Stimulated activated CD8-positive, alpha-beta memory T cell treated with anti-CD3 and anti-CD28 coated beads, Interleukin-2, amount 100 ng/mL, for 1 hour (primary cell): ENCODE measurements at places on chromosomes 16 and 17.

GRCh38 chr16:82924075-82924854 is 297.5 kb downstream of the CDH13 start:
- no peak for DNase-seq

GRCh38 chr16:1378804-1379303 is 27.1 kb downstream of the GNPTG start:
- DNase-seq: peak; percentile 11

DNA sequence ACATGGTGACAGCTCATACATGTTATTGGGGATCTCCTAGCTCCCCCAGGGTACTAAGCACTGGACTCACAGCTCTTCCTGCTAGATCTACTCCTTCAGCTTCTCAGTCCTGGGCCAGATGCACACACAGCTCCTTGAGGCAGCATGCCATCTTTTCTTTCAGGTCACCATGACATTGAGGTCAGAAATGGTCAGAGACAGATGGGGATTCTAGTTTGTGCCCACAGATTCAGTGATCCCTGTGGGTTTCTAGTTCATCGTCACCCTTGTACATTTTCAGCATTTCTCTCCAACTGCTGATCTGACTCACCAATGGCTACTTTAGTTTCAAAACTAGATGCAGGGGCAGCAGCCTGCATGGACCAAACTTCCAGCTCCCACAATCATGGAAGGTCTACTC is 560.7 kb upstream of the PSMD7 start:
- no peak for DNase-seq

GRCh38 chr17:55727920-55728319 is 5.3 kb upstream of the TMEM100 start:
- DNase-seq: no peak

DNA sequence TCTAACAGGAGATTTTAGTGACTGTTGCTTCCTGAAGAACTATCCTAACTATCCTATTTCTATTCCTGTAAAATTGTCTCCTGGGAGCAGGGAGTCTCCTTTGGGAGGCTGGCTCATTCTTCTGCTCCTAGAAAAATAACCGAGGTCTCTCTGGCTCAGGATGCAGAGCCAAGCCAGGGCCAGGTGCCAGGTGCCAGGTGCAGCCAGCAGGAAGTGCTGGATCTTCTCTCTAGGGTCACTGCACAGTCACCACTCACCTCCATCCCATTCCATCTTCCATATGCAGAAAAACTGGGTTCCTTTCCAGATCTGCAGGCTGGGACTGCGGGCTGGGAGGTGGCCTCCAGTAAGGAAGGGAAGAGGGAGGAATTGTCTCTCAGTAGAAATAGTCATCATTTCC is 3.8 kb upstream of the TMC7 start:
- no peak for DNase-seq

DNA sequence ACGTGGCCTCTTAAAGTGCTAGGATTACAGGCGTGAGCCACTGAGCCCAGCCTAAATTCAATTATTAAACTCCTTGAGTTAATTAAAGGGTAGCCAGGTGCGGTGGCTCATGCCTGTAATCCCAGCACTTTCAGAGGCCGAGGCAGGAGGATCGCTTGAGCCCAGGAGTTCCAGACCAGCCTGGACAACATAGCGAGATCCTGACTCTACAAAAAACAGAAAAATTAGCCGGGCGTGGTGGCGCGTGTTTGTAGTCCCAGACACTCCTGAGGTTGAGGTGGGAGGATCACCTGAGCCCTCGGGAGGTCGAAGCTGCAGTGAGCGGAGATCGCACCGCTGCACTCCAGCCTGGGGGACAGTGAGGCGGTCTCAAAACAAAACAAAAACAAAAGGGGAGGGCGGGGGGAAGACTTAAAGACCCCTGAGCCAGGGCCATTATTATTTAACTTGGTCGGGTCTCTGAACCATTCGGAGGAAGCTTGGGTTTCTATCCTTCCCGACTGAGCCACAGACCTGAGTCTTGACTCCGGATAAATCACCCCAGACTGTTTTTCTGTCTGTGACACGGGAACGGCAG is 19.5 kb downstream of the BCL7C start:
- no peak for DNase-seq

GRCh38 chr17:16925461-16926060 is 46.4 kb downstream of the TNFRSF13B start:
- no peak for DNase-seq

GRCh38 chr16:86733546-86734254 is 155.4 kb downstream of the FOXL1 start:
- no peak for DNase-seq

DNA sequence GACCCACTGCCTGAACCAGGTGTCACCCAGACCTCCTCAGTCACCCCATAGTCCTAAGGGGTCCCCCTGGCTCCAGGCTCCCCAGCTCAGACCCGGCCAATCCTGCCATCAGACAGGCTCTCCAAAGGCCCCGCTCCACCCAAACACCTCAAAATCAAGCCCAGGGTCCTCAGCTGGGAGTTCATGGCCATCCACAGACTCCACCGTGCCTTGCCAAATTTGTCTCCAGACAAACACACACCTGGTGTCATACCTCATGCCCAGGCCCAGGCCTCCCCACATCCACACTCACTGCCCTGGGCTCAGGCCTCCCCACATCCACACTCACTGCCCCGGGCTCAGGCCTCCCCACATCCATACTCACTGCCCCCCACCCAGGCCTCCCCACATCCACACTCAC is 12.5 kb downstream of the RPH3AL start:
- DNase-seq: no peak
